ENCODE measurements at places on chromosomes 1 and 21.

DNA sequence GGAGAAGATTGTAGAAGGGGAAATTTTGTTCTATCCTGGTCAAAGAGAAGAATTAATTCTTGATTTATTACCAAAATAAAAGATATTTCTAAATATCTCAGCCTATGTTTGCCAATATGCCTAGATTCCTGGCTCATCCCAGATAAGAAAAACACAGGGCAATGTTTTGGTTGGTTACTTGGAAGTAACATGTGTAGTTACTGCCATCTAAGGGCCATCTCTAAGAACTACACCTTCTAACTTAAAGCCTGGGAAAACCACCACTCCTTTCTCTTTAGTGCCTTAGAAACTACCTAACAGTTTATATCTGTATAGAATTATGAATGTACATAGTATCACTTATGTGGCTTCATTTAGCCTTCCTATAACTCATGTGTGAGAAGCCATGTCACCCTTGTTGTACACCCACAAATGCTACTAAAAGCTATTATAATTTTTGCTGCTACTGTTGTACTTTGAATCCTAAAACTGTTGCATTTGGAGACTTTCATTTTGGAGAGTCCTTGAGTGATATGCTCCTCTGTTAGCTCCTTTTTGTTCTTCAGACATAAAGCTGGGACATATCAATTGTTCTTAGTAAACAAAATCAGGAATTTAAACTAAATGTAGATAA lies 4.5 kb downstream of the AIM2 start:
- peak; percentile 77 for DNase-seq

DNA sequence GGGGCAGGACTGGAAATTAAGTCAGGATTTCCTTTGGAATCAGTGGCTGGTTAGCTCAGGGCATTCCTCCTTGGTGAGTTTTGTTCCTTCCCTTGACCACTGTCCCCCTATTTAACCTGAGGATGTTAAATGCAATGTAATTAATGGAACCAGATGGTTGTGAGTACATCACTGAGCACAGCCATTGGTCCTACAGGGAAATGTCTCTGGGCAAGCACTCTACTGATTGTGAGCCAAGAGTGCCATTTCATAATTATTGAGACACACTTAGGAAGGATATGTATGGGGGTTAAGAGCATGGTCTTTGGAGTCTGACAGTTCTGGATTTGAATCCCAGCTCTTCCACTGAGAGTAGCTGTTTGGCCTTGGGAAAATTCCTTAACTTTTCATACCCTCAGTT lies 74.4 kb downstream of the SPAG17 start:
- no peak for DNase-seq

- DNase-seq, result no peak
These were observed 7.1 kb downstream of the RHBG start for GRCh38 chr1:156376146-156376545.

GRCh38 chr1:27380224-27380623 lies 2.9 kb downstream of the CD164L2 start:
- no peak for DNase-seq

GRCh38 chr1:84585803-84586202 lies 11.6 kb upstream of the CTBS start:
- no peak for DNase-seq

- no peak for DNase-seq
These were observed 140.5 kb downstream of the NTPCR start for GRCh38 chr1:233090746-233091494.

- no peak for DNase-seq
These were observed 19.3 kb downstream of the HS2ST1 start for GRCh38 chr1:86933562-86934377.

Data from PC-3 (cell line).